Left cardiac atrium (tissue), 4 donors: ENCODE measurements at places on chromosomes 6 and 20. TPM values are rescaled to one million over a fixed set of nuclear protein-coding genes. Genes with fewer than 3 reads are reported as not detected.

The GGT7 gene
- 16.9 TPM for total RNA-seq

- DNase-seq: no peak
These were observed 10.7 kb upstream of the TNFAIP3 start for GRCh38 chr6:137856138-137856898.

The PLAGL2 gene
- total RNA-seq: 8.0 TPM

The PERP gene
- total RNA-seq: 45.6 TPM

GRCh38 chr6:134819863-134820800, 129.8 kb downstream of the ALDH8A1 start:
- DNase-seq: no peak

The CTAGE9 gene
- not detected for total RNA-seq

The EBF4 gene
- total RNA-seq: 4.4 TPM

GRCh38 chr6:113829696-113830045, 27.5 kb upstream of the MARCKS start:
- DNase-seq: no peak

- DNase-seq: no peak
These were observed 106.5 kb downstream of the THEMIS start for GRCh38 chr6:127794405-127794804.

DNA sequence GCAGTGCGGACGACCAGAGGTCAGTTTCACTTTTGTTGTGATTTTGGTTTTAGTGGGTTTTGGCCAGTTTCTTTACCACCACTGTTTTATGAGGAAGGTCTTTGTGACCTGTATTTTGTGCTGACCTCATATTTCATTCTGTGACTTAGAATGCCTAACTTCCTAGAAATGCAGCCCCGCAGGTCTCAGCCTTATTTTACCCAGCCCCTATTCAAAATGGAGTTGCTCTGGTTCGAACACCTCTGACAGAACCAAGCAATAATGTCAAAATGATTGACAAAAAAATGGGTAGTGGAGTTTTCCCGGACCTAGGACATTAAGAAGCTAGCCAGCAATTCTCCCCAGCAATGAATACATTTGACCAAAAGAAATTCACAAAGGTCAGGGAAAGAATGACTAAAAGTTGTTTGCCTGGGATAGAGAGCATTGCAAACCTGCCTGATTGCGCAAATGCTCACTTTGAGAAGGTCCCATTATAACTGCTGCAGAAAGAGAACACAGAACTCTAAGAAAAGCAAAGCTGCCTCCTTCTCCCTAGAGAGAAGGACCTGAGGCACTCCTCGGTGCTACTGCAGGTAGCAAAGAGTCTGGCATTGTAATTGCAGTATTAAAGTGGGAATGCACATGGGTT, 288.8 kb downstream of the ADGB start:
- no peak for DNase-seq

The RBM24 gene
- 121 TPM for total RNA-seq

The PPP1R14C gene
- total RNA-seq: 94.9 TPM
